ENCODE measurements at places on chromosomes 4 and X. TPM values are rescaled to one million over a fixed set of nuclear protein-coding genes. Genes with fewer than 3 reads are reported as not detected.

The PUDP gene
- total RNA-seq: 16.3 TPM

The RP2 gene
- total RNA-seq: 10.6 TPM

The EGFL6 gene
- total RNA-seq: 1.7 TPM

- peak overlapping the region; percentile 47 for H3K27ac ChIP-seq
- H3K4me1 ChIP-seq: peaks cover 40% of the 10 kb centered on the region
- no peak for DNase-seq
- no peaks in the 10 kb centered on the region for H3K27me3 ChIP-seq
- H3K36me3 ChIP-seq: peaks cover 62% of the 10 kb centered on the region
- H3K4me3 ChIP-seq: no peak overlapping the region
These were observed 23.0 kb downstream of the ZNF721 start for GRCh38 chr4:475962-476361.

- H3K4me1 ChIP-seq: peaks cover 37% of the 10 kb centered on the region
- H3K36me3 ChIP-seq: peaks cover 8% of the 10 kb centered on the region
- peak overlapping the region; percentile 94 for H3K4me3 ChIP-seq
- peaks cover 2% of the 10 kb centered on the region for H3K27me3 ChIP-seq
- DNase-seq: peak; percentile 34
These were observed 626 bp downstream of the YTHDC1 start for GRCh38 chr4:68349279-68349648.

DNA sequence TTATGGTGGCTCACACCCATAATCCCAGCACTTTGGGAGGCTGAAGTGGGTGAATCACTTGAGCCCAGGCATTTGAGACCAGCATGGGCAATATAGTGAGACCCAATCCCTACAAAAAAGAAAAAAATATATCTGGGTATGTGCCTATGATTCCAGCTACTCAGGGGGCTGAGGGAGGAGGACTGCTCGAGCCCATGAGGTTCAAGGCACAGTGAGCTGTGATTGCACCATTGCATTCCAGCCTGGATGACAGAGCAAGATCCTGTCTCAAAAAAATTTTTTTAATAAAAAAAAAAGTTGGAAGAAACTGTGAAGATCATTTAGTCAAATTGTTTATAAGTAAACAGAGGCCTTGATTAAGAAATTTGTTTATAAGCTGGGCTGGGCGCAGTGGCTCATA lies 39.7 kb downstream of the KLHL8 start:
- H3K4me1 ChIP-seq: no peaks in the 10 kb centered on the region
- no peak for DNase-seq
- H3K27ac ChIP-seq: no peak overlapping the region
- peaks cover 2% of the 10 kb centered on the region for H3K36me3 ChIP-seq
- H3K27me3 ChIP-seq: no peaks in the 10 kb centered on the region

Measured in activated CD4-positive, alpha-beta T cell treated with anti-CD3 and anti-CD28 coated beads, Interleukin-2, amount 10 ng/mL, durations not matched to agents 7 days and 5 days (primary cell).